PC-3 (cell line): ENCODE measurements at places on chromosomes 12 and 14.

DNA sequence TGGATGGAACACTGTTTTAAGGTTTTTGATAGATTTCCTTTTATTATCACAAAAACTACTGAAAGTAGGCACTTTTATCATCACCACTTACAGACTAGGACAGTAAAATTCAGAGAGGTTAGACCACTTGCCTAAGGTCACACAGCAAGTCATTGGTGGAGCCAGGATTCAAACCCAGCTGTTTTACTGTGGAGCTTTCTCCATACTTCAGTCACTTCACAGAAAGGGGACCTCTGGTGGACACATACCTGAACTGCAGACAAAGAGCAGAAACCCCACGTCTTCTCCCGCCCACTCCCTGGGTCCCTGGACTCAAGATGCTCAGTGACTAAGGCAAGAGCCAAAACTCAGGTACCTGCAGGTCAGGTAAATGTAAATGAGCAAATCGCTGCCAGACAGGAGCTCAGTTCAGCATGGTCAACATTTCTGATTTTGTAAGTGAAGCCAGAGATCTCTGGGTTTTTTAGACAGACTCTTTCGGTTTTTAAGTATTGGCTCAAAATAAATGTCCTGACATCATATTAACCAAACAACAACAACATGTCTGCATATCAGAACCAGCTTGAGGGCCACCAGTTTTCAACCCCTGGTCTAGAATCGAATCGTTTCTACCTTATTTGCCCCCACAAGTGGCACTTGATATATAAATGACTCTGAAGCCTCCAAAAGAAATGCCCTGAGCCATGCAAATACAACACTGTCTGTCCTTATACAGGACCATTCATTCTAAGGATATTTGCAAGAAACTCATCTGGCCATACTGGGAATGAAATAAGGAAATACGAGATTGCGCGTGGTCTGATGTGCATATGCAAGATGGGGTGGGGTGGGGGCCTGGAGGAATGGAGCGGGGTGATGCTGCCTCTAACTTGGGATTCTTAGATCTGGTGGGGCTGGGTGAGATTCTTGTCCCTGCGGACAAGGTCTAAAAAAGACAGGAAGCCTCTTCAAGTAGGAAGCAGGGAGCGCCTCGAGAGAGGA is 110.9 kb downstream of the KSR2 start:
- DNase-seq: peak; percentile 88

GRCh38 chr12:48285751-48286650 is 64.7 kb downstream of the ZNF641 start:
- DNase-seq: peak; percentile 45

DNA sequence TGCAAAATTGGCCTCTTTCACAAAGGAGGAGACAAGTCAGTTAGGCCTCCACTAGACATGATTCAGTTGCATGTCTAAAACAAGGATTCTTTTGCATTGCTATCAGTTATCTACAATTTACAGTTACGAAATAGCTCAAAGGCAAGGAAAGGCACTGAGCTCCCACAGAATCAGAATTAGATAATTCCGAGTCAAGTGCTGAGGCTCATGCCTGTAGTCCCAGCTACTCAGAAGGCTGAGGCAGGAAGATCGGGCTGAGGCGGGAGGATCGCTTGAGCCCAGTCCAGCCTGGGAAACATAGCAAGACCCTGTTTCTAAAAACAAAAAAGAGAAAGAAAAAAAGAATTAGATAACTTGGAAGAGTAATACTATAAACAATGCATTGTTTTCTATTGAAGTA is 12.3 kb upstream of the RTRAF start:
- DNase-seq: no peak

DNA sequence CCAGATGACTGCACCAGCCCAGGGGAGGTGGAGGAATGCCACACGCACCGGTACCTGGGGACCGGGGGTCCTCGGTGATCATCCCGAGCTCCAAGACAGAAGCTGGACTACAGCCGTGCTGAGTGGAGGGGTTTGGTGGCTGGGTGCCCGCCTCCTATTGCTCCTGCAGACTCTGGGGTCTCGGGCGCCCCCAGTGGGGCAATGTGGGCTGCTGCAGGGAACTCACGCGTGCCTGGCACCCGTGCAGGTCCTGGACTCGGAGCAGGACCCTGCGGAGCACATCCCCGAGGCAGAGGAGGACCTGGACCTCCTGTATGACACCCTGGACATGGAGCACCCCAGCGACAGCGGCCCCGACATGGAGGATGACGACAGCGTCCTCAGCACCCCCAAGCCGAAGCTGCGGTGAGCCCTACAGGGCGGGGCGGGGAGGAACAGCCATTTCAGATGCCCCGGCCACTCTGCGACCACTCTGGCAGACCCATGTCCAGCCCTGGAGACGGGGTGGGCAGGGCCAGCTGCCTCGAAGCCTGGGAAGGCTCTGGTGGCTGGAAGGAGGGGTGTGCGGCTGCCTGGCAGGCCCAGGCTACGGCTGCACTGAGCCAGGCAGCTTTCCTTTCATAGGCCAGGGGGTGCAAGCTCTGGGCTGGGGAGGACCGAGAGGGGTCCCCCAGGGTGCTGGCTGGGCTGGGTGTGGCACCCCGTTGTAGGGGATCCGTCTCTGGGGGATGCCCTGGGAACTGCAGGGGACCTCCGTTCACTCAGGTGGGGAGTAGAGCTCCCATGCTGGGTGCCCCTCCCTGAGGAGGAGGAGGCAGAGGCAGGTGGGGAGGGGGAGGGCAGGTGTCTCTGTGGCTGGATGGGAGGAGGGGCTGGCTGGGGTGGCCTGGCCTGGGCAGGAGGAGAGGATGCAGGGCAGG is 21.6 kb upstream of the TEX22 start:
- DNase-seq: no peak

GRCh38 chr14:62689733-62690132 is 355.5 kb downstream of the KCNH5 start:
- peak; percentile 57 for DNase-seq

GRCh38 chr12:52495389-52495788 is 2.3 kb upstream of the KRT6A start:
- peak; percentile 75 for DNase-seq

DNA sequence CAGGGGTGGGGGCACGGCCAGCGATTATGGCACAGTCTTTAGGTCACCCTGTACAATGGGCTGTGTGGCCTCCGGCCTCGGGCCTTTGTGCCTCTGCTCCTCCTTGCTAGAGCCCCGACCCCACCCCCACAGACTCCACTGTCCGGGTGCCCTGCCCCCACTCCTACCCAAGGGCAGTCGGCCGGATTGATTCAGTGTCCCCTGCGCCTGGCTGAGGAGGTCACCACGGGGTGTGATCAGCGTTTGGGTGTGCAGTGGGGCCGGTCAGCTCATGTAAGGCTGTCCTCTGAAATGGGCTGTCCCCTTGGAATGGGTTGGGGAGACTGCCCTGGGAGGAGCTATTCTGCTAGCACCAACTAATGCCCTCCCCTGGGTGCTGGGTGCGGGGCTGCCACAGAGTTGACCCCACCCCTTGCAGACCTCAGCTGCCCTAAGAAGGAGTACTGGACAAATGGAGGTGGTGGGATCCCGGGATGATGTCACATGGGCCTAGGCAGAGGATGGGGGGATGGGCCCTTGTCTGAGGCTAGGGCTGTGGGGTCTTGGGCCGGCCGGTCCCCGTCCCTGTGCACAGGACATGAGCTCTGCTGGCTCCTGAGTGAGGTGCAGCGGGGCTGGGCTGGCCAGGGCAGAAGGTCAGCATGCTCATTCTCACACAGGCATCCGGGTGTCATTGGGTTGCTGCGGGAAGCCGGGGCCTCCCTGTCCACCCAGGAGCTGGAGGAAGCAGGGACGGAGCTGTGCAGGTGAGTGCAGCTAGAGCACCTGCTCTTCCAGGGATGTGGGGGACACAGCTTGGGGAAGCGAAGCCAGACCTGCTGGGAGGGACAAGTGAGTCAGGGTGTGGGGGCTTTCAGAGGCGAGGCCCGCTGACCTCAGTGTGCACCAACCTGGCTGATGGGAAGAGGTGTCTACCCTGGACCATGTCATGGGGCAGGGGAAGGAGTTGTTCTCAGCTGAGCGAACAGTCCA is 23.4 kb downstream of the ASPG start:
- no peak for DNase-seq

GRCh38 chr14:61889914-61890351 is 127.7 kb downstream of the SNAPC1 start:
- DNase-seq: no peak

DNA sequence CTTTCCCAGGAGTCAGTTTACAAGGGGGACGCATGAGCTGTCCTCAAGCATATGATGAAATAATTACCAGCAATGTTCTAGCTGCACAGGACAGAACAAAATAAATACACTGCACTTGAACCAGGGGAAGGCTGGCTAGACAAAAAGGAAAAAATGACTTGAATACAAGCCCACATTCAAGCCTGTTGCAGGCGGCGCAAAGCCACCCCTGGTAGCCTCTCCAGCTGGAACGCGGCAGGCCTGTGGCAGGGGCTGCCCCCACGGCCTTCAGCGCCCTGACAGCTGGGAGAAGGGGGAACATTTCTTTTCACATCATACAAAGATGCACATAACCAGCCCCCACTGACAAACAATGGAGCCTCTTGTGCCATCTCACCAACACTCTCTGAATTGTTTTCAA is 57.1 kb downstream of the TRAFD1 start:
- DNase-seq: no peak

DNA sequence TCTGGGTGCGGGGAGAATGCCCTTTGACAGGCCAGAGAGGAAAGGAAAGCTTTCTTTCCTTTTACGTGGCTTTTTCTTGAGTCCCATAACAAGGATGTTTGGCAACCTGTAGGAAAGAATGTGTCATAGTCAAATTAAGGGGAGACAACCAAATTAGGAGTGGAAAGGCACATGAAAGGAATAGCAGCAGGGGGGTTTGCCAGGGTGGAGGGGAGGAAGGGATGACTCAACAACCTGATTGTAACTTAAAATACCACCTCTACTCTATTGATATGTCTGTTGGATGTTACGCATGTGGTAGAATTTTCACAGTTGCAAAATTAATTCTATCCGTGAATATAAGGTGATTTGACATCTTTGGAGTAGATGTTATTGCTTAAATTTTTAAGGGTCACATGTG is 28.5 kb upstream of the MYBPC1 start:
- DNase-seq: no peak

DNA sequence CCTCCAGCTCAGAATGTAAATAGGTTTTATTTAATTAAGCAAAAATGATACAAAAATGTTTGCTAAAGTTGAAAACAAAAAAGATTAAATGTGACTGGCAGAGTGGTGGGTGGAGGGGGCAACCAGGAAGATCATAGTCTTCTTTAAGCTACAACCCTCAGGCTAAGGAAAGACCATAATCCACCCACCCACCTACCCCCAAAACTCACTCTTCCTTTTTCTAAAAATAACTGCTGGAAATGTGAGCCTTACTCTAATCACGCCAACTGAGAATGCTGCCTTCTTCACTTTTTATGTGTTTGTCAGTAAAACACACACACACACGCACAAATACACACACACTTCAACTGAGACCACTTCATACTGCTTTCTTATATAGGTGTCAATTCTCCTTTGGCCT is 230.0 kb upstream of the EGLN3 start:
- no peak for DNase-seq

- no peak for DNase-seq
Observed at GRCh38 chr12:16012117-16012516, 101.0 kb downstream of the DERA start.

DNA sequence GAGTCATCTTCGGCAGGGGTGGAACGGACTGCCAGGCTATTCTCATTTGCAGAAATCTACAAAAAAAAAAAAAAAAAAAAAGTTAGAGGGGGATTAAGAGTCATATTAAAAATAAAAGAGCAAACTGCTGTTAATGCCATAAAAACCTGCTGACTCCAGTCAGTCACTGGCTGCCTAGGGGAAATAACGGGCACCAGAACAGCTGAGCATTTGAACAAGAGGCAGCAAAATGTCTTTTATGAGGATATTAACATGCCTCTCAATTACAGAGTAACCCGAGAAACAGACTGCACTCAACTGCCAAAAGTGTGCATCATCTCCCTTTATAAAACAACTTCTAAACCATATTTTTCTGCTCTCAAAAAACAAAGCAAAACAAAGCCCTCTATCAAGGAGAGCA is 28.7 kb upstream of the CERS5 start:
- DNase-seq: peak; percentile 49
